ENCODE measurements at places on chromosomes 1 and 21.

- DNase-seq, result no peak
Measured at GRCh38 chr21:29389136-29389535, 90.4 kb downstream of the BACH1 start.

DNA sequence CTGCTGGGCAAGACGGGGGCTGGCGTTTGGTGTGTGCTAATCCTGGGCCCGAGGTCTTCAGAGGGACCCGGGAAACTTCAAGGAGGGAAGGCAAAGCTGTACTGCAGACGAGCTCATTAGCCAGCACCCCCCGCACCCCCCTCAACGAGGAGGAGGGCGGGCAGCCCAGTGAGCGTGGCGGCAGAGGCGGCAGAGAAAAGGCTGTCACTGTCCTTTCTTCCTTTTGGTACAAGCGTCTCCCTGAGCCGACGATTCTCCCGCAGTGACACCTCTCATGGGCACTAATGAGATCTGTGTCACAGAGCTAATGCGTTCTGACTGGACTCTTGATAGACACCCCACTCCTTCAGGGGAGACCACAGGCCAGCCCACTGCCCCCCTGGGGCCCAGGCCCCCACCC, 29.5 kb downstream of the DMAP1 start:
- no peak for DNase-seq

- DNase-seq, result no peak
Measured at GRCh38 chr1:236530959-236531358, 7.2 kb downstream of the LGALS8 start.

GRCh38 chr21:42228709-42229220, 9.8 kb downstream of the ABCG1 start:
- no peak for DNase-seq

GRCh38 chr1:224880593-224881307, 48.7 kb upstream of the DNAH14 start:
- DNase-seq, result no peak

Data from CD14-positive monocyte (primary cell).